ENCODE measurements at places on chromosomes 6 and 20. TPM values are rescaled to one million over a fixed set of nuclear protein-coding genes. Genes with fewer than 3 reads are reported as not detected.

CCM2L gene
- total RNA-seq = not detected

HLA-DQA1 gene
- total RNA-seq = 0.16 TPM

SSTR4 gene
- total RNA-seq = not detected

GJA1 gene
- total RNA-seq = 120 TPM

IRF4 gene
- 0.63 TPM for total RNA-seq

DLL1 gene
- under 0.01 TPM for total RNA-seq

OSER1 gene
- total RNA-seq = 66.8 TPM

RAET1G gene
- 10.5 TPM for total RNA-seq
